ENCODE measurements at places on chromosomes 3 and 15.

DNA sequence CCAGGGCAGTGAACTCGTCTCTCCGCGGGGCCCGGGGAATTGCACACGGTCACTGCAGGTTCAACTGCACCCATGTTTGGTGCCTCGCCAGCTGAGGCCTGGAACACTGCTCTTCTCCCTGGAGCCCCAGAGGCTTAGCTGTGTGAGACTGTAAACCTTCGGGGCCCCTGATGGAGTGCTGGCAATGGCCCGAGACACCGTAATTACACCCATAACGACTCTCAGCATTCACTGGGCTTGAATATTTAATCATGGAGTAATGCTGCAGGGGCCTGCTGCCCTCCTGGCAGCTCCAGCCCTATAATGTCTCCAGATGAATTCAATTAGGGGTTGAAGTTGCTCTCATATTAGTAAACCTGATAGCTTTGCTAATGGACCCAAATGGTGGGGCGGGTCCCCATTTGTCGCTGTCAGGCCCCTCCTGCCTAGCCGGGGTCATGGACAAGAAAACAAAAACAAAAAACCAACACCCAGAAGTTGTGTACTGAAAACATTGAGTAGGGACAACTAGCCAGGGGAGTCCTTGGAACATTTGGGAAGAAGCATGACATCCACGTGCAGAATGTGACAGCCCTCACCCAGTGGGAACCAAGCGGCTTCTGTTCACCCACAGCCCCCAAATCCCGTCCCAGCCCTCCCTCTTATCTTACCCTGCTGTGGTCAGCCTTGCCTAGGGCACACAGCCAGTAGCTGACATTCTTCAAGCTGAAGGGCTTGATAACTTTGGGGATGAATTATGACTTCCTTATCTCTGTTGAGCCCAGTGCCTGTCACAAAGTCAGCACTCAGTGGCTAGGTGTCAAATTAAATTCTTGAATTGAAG, 74.3 kb upstream of the SCN5A start:
- DNase-seq = no peak

- no peak for DNase-seq
These were observed 271.5 kb downstream of the IL5RA start for GRCh38 chr3:2838546-2839157.

GRCh38 chr3:191329654-191330529, at the start of gene UTS2B:
UTS2B (minus strand) TSS chr3:191330526; CDS start chr3:191282189, 48,337 bp downstream.
- DNase-seq = peak; percentile 53

- no peak for DNase-seq
These were observed 1025.1 kb downstream of the OTOL1 start for GRCh38 chr3:162521669-162522068.

DNA sequence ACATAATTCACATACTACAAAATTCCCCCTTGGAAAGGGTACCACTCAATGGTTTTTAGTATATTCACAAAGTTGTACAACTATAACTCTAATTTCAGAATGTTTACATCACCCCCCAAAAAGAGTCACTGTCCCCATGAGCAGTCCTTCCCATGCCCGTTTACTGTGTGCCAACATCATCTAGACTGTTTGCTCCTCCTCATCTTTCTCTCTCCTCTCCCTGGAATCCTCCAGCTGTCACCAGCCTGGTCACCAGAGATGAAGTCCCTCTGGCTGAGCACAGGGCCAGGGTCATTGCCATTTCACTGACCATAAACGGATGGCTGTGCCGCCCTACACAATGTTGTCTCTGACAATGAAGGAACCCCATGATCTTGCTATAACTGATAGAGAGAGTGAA, 45.2 kb downstream of the C2CD4B start:
- DNase-seq = no peak

Data from NCI-H2029 (cell line).